ENCODE measurements at places on chromosomes 1 and 21. TPM values are rescaled to one million over a fixed set of nuclear protein-coding genes. Genes with fewer than 3 reads are reported as not detected.

DNA sequence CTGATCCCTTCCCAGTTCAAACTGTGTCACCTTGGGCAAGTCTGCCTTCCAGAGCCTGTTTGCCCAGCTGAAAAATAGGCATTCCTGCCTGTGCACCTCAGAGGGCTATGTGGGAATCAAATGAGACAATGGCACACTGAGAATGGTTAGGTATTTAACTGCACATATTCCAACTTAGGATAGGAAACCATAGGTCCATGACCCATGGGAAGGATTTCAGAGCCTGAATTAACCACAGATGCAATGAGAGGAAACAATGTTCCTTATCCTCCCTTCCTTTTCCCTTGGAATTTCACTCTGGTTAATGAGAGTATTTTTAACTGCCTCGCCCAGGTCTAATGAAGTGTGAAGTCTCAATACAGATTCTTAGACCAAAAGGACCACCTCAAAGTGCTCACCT, 12.7 kb downstream of the PAFAH2 start:
- no peak for DNase-seq

DNA sequence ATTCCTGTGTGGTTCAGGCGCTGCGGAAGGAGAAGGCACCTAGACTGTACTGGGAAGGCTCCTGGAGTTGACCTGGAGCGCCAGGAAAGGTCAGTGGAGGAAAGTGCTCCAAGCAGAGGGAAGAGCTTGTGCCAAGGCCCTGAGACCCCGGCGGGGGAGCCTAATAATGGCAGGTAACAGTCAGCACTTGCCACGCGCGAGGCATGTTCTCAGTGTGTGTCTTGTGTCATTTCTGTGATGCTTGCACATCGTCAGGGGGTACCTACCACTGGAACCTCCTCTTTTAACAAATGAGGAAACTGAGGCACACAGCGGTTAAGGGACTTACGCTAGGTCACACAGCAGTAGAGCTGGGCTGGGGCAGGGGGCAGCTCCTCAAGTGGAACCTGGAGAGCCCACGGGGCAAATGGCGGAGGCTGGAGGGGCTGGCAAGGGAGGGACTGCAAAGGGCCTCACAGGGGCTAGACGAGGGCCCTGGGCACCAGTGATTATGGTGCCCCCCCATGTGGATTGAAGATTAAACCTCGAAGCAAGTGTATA, 976 bp upstream of the BMP8B start:
- no peak for DNase-seq

DNA sequence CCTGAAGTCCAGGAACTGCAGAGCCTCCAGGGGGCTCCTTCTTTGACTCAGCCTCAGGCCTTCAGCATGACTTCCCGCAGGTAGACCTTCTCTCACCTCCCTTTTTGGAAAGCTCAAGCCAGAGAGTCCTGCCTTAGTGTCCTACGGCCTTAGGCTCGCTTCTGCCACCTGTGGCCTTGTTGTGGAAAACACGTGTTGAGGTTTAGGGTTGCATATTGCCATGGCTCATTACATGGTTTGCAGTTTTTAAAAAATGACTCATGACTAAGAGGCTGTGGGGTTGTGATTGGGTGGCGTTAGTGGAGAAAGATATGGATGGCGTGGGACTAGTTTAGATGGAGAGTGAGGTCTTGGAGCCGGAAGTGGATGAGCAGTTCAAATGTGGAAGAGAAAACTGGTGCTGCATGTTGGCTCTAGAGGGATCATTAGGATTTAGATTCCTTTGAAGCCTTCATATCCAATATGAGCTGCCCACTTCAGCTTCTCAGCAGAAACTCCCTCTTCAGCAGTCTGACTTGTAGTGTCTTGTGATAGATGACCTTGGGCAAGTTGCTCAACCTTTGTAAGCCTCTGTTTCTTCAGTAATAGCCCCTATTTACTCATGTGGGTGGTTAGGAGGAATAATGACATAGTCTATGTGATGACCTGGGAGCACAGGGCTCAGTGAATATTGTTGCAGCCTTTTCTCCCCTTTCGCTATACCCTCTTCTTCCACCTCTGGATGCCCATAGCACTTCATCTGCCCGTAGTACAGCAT, 6.5 kb upstream of the FGGY start:
- peak; percentile 72 for DNase-seq

C2CD4D gene
- total RNA-seq = not detected

ASCL5 gene
- not detected for total RNA-seq

WDR77 gene
- 52.9 TPM for total RNA-seq
